ENCODE measurements at places on chromosomes 7 and 10. TPM values are rescaled to one million over a fixed set of nuclear protein-coding genes. Genes with fewer than 3 reads are reported as not detected.

DNA sequence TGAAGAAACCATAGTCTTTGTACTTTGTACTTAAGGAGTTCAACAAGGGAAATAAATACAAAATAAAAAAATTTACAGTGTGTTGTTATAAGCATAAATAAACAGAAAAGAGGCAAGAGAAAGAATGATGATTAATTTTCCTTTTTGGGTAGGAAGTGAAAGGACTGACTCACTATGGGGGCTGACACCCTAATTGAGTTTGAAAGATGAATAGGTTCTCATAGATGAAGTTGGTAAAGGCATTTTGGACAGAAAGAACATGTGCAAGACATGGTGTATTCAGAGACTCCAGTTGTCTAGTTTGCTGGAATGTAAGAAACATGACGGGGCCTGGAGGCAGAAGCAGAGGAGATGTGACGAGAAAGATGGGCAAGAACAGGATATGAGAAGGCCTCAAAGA lies 83.7 kb downstream of the VPS50 start:
- DNase-seq = no peak

DNA sequence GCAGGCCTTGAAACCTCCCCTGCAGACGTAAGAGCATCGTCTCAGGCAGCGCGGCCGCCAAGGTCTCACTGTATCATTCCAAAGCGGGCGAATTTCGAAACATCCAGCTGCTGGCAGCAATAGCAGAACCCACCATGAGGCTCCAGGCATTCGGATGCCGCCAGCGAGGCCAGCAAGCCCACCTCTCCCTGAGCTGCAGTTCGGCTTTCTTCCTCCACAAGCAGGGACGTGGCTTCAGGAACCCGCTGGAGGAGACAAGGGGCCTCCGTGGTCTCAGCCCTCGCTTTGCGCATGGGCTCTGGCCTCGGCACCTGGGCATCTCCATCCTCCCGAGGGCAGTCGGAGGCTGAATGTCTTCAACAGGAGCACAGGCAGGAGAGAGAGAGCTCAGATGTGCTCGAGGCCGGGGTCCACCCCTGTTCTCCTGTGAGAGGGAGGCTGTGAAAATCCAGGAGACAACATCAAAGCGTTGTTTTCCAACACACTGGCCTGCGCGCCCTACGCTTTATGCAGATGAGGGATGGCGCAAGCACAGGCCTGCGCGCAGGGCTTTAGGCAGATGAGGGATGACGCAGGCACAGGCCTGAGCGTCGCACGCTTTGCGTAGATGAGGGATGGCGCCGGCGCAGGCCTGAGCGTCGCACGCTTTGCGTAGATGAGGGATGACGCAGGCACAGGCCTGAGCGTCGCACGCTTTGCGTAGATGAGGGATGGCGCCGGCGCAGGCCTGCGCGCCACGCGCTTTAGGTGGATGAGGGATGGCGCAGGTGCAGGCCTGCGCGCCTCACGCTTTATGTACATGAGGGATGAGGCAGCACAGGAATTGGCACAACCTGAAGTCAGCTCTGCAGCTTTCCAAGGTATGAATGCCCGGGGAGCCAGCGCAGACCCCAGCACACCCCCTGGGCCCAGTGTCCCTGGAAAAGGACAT lies 103.2 kb downstream of the WDR37 start:
- DNase-seq = peak; percentile 56

DNA sequence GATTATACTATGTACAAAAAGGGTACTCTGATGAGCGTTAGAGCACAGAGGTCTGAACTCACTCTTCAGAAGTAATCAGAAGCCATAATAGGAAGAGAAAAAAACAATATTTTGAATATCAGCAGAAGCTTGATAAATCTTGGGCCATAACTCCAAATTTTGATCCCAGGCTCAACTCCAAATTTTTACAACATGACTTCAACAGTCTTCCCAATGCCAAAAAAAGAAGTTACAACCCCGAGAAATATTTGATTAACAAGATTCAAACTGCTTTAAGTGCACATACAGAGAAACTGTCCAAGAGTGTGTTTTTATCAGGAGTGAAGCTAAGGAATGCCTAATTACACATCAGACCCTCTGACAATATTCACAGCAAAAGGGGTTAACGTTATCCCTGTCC lies 7.5 kb downstream of the MPP7 start:
- DNase-seq = no peak

DNA sequence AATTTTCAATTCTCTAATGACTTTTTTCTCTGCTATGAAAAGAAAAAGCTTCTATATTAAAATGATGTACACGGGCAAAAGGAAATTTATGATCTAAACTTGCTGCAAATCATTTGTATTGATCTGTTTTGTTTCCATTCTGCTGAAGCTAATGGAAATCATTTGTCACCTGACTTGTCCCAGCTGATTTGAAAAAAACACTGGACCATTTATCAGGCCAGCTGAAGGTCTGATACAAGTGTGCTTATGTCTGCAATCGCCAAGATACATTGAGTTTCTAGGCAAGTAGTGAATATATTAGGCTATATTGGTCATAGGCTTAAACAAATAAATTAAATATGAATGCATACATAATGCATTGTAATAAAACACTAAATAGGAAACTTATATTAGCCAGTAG lies 1309.7 kb downstream of the REEP3 start:
- DNase-seq = no peak

GRCh38 chr10:70906953-70907636 lies 18.7 kb upstream of the PCBD1 start:
- DNase-seq = no peak

DNA sequence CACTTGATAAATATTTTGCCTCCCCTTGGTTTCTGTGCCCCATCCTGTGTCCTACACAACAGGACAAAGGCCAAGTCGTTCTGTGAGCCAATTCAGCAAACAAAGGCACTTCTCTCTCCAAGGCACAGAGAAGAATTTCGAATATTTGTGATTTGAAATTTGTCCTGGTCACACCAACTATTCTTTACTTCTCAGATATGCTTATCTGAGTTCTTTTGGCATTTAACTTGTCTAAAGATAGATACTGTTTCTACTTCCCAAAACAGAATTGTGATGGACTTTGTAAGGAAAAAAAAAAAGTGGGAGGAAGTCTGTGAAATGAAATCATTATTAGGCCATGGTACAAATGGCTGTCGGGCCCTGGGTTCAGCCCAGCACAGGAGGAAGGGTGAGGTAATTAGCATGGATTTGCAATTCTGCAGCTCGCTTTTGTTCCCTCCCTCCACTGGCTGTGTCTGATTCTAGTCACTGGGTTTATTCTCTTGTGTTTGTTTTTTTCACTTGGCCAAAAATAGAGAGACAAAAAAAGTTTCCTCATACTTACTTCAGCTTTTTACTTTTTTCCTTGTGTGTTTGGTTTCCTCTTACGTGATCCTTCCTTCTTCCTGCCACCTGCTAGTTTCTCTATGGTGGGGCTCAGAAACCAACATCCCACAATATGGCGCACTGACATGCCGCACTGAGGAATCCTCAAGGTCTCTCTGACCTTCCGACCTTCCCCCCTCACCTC lies 108.2 kb upstream of the MKLN1 start:
- peak; percentile 81 for DNase-seq

GRCh38 chr7:38463277-38464225 lies 167.6 kb downstream of the AMPH start:
- peak; percentile 64 for DNase-seq

BRI3 gene
- total RNA-seq = 240 TPM

Data from Right ventricle myocardium inferior (tissue), 1 donor.